ENCODE measurements at places on chromosomes 6 and 20.

DNA sequence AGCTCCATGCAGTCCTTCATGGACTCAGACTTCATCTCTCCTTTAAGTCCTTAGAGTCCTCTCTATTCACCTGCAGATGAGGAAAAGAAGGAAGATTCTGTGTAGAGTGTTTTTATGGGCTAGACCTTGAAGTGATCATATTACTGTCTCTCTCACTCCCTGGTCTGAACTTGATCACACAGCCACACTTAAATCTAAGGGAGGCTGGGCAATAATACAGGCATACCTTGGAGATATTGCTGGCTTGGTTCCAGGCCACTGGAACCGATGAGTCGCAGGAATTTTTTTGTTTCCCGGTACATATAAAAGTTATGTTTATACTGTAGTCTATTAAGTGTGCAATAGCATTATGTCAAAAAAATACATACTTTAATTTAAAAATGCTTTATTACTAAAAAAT lies 59.2 kb upstream of the FOXO3 start:
- DNase-seq = no peak

GRCh38 chr6:167472148-167472547 lies 147.3 kb downstream of the TTLL2 start:
- no peak for DNase-seq

- peak; percentile 71 for DNase-seq
Measured at GRCh38 chr6:81752921-81753710, 635 bp upstream of the TENT5A start.

- DNase-seq = no peak
Measured at GRCh38 chr6:113103634-113104361, 753.3 kb upstream of the MARCKS start.

GRCh38 chr6:56574292-56574691 lies 68.4 kb downstream of the DST start:
- no peak for DNase-seq

- DNase-seq = no peak
Measured at GRCh38 chr6:91566467-91566866, 979.6 kb upstream of the MAP3K7 start.

- peak; percentile 69 for DNase-seq
Measured at GRCh38 chr20:51404297-51405060, 138.0 kb downstream of the NFATC2 start.

DNA sequence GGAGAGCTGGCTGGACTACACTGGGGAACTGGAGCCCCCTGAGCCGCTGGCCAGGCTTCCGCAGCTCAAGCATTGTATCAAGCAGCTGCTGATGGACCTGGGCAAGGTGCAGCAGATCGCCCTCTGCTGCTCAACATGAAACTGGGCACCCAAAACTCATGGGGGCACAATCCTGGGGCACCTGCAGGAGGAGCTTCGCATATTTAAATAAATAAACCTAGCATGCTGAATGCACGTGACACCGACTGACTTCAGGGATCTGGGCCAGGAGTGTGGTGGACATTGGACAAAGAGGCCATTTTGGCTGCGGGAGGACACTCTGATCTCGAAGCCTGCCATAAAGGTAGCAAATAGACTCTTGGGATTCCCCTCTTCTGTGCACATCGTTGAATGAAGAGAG lies 6.8 kb downstream of the SCAND1 start:
- DNase-seq = peak; percentile 11

DNA sequence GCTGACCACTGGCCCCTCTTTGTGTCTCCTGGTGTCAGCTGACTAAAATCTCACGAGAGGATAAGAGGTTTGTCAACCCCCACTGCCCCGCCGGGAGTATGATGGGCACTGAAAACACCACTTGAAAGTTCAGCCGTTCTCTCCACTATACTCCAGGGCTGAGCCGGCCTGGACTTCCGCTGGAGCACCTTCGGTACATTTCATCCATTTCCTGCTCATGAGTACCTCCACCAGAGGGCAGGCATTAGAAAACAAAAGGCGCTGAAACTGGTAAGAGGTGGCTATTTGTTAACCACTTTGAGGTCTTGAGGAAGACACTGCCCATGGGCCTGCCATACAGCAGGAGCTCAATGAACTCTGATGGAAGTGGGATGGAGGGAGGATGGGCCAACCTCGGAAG lies 17.9 kb upstream of the ANKRD60 start:
- no peak for DNase-seq

GRCh38 chr20:44745598-44746366 lies at the start of gene KCNK15:
Gene KCNK15 (plus strand): TSS chr20:44745865. CDS start chr20:44745911, 46 bp downstream.
- DNase-seq = peak; percentile 72

DNA sequence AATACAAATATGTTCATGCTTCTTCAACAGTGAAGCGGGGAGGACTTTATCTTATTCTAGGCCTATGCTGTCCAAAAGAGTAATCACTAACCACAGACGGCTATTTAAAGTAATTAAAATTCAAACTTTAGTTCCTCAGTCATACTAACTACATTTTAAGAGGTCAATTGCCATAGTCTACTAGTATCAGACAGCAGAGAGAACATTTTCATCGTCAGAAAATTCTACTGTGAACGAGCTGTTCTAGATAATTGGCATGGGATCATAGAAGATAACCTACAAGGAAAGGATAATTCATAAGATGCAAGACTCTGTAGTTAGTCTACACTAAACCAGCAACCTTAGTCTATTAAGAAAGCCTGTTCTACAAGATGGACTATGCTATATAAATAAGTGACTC lies 44.4 kb downstream of the PRKN start:
- no peak for DNase-seq

DNA sequence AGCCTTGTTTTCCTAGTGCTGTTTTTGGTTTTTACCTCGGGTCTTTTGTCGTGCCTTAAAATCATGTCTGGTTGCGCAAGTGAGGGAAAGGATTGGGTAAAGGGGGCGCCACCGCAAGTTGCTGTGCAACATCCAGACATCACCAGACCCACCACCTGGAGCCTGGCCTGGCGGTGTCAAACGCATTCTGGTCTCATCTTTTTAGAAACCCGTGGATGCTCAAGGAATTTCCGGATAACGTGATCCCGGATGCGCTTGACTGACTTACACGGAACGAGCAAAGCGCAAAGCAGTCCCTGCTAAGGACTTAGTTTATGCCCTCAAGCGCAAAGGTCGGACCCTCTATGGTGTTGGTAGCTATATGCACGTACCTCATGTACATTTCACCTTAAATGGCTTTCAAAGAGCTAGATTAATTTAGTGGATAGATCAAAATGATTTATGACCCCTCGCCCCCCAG lies 105.2 kb downstream of the OR2B2 start:
- no peak for DNase-seq

DNA sequence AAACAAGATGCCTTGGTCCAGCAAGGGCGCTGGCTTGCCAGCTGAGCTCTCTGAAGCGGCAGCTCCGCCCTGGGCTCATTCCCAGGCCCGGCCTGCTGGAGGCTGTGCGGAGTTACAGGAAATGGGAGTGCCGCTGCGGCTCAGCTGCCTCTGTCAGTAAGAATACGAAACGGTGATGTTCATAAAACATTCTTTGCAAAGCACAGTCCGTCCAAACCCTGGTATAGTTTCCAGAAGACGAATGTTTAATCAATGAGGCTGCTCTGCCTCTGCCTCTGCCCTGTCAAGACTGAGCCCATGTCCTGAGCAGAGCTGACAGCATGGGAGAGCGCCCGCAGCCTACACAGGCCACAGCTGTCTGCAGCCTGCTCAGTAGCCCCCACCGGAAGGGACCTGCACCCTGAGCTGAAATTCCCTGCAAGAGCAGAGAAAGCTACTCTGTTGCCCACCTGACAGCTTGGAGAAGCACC lies 153.3 kb upstream of the SNX9 start:
- DNase-seq = no peak

DNA sequence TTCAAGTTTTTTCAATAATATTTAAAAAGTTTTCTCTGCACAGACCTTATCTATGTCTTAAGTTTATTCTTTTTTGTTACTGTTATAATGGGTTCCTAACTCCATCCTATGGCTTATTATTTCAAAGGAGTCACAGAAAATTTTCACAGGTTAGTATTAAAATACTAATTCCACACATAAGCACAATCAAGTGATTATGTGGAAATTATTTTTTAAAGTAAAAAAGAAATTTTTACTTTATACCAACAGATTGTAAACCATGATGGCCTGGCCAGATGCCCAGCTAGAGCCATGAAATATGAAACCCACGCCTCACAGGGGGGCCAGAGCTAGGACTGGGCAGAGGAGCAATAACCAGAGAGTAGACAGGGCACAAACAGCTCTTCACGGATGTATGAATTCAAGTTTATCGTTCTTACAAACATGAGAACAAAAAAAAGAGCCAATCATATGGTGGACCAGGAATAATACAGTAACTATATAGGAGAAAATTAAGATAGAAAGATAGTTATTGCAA lies 34.0 kb downstream of the NUDT3 start:
- DNase-seq = no peak

DNA sequence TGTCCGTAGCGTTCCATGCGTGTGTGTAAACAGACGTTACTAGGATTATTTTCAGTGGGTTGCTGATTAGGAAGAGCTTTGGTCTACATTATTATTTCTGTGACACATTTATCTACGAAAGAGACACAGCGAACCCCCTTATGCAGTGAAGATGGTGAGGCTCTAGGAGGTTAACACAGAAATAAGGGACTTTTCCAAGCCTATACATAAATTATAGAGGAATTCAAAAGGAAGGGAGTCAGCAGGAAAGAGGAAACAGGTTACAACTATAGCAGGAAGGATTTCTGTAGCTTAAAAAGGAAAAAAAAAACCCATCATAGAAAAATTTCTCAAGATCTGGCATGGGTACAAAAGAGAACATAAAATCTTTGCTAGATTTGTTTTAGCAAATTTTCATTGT lies 12.9 kb upstream of the RPS6KA2 start:
- DNase-seq = no peak

DNA sequence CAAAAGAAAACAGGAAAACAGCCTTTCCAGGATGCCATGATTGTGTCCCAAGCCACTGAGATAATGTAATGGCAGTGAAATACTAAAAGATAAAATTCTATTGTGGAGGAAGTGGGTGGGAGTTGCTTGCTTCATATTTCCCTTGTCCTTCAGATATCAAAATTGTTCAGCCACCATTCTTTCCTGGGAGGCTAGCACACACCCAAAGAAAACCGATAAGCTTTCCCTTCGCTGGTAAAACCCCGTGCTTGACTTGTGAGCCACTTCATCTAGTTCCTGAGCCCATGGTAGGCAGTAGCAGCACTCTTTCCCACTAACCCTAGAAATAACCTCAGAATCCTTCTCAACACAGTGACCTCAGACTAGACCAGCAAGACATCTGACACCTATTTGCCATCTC lies 357.4 kb upstream of the PLCB4 start:
- no peak for DNase-seq

DNA sequence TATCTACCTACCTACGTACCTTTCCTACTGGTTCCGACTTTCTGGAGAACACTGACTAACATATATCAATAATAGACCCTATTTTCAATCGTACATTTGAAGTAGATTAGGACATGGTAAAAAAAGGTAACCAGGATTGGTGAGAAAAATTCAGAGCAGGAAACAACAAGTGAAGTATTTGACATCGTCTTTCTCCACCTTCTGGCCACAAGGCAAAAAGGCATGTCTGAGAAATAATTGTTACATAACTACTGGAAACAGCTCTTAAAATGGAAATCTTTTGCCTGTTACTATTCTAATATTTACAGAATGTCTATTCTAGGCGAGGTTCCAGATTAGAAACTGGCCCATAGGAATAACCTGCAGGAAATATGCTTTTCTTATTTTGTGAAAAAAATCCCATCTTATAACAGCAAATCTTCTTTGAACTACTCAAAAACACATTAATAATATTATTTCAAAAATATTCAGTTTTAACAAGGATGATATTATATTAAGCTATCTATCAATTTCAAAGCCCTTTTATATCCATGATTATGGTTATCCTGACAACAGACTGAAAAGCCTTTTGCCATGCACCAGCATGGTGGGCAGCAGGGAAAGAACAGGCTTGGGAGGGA lies 80.8 kb downstream of the RCAN2 start:
- DNase-seq = no peak

DNA sequence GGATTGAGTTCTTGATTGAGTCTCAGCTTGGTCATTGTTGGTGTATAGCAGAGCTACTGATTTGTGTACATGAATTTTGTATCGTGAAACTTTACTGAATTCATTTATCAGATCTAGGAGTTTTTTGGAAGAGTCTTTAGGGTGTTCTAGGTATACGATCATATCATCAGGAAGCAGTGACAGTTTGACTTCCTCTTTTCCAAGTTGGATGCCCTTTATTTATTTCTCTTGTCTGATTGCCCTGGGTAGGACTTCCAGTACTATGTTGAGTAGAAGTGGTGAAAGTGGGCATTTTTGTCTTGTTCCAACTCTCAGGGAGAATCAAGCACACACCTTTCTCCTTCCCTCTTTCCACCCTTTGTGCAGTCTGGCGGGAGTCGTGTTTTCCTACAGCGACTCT lies 26.4 kb downstream of the RPP40 start:
- no peak for DNase-seq

DNA sequence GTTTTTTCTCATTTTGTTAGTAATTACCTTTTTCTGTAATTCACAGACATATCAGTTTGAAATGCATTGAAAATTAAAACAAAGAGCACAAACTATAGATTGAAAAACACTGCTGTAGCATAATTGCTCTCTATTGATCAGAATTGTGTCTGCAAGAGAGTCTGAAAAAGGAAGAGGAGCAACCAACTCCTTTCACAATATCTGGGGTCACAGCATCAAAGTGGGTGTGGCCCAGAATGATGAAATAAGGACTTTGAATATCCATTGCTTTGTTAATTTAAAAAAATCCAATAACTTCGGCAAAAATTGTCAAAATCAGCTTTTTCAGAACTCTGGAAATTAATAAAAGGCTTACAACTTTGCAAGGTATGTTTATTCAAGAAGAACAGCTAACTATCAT lies 99.2 kb downstream of the MYLK4 start:
- no peak for DNase-seq

GRCh38 chr6:138250053-138250452 lies 31.8 kb upstream of the PBOV1 start:
- no peak for DNase-seq

DNA sequence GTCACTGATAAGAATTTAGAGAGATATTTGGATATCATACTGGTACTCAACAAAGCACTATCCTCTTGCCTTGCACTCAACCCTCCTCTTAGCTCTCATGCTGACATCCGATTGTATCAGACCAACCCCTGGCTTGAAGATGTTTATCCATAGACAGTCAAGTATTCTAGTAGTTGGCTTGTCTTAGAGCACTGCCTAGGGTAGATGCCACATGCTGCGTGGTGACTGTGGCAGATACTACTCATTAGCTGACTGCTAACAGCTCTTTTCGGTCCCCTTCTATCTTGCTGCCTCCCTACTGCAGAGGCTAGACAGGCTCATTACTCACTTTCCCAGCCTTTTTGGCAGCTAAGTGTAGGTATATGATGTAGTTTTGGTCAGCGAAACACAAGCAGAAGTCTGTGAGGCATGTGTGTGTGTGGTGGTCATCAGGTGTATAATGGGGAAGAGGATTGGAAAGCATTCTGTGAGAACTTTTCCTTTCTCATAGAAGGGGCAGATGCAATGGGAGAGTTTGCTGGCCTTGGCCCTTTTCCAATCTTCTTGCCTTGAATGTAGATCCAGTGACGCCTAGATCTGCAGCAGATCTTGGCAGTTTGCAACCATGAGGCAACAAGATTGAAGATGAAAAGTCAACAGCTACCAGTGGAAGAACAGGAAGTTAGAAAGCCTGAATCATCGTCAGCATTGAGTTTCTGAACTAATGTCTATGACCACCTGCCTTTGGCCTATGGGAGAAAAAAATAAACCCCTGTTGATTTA lies 4.4 kb upstream of the IFNGR1 start:
- no peak for DNase-seq
